Activated naive CD4-positive, alpha-beta T cell (primary cell): ENCODE measurements at places on chromosomes 6 and 20.

DNA sequence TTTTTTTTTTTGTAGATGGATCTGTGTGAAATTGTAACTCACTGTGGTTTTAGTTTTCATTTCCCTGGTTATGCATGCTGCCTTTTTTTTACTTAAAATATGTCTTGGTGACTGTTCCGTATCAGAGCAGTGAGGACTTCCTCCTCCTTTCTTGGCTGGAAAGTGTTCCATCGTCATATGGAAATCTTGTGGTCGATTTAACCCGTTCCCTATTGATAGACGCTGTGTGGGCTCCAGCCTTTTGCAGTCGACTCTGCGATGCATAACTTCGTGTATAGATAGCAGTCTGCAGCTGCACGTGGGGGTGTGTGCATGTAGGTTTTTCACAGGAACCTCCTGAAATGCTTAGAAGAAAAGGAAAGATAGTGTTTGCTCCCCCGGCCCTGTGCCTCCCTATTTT lies 28.1 kb upstream of the PNPLA1 start:
- no peak for DNase-seq

DNA sequence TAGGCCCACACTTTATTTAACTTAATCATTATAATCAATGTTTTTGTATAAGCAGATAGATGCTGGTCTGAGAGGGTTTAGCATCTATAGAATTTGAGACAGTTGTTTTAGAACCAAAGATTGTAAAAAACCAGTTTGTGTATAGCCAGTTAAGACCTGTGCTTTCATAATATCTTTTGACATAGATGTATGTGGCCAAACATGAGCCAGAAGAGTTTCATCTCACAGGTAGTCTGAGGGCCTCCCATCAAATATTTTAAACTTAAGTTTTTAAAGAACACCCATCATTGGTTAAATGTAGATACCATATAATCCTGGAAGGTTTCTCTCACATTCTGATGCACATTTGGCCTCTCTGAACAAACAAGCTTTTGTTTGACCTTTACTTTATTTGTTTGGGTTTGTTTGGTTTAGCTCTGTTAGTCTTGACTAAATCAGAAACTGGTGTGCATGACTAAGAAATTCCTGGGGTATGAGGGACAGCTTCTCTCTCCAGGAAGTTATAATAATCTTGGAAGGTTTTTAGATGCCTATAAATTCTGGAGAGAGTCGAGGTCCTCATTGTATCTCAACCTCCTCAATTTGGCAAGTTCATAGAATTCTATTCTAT lies 58.0 kb upstream of the TMEM200A start:
- DNase-seq = no peak

DNA sequence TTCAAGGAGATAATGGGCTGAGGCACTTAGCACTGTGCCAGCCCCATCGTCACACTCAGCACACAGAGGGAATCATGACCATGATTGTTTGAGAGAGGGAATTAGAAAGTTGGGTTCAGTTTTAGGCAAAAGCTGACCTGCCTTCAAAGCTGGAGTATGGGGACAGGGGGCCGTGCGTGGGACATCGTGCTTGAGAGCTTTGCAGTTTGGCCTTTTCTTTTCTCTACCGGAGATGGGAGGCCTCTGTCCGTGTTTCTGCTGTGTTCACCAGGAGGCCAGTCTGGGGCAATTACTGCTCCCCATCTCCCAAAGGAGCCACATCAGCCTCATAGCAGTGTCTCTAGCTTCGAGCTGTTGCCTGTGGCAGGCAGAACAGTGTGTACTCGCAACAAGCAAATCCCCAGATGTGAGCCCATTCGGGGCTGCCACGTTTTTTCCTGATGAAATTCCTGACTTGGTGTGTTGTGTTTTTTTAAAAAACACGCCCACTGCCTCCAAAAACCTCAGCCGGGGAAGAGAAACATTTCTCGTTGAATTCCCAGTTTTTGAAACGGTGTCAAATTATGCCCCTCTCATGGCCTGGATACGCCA lies 20.2 kb downstream of the EYA2 start:
- DNase-seq = no peak

DNA sequence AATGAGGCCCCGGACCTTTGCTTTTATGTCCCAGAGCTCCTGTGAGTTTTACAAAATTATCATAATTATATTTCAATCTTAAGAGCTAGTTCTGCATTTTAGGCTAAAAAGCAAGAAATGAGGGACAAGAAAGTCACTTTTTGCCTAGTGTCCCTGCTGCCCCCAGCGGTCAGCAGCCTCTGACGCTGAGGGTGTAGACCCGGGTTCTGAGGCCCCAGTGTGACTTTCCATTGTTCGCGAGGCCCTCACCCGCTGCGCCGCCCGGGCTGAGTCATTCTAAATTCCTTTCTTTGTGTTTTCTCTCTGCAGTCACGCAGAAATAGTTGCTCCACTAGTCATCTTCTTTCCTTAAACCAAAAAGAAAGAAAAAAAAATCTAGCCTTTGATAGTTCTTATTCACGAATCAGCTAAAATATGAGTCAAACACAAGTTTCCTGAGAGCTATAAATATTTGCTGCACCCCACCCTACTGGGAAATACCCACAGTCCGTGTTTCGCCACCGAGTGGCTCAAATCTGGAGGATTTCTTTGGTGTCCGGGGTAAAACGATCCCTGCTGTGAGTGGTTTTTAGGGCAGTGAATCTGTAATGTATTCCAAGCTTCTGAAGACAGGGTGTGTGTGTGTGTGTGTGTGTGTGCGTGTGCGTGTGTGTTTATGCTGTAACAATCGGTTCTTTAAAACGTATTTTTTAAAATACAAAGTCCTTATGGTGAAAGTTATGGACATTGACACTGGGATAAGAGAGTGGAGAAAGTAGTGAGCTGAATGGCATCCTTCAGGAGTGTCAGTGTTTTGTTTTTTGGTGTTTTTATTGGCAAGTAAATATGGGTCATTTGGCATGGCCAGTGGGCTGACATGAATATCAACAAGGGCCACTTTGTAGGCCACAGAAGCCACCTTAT lies 59.7 kb upstream of the EEF1A1 start:
- no peak for DNase-seq

GRCh38 chr6:109478841-109479624 lies 4.0 kb downstream of the ZBTB24 start:
- DNase-seq = no peak

GRCh38 chr20:51417250-51418136 lies 125.0 kb downstream of the NFATC2 start:
- no peak for DNase-seq

- DNase-seq = no peak
Observed at GRCh38 chr6:155080881-155081845, 86.0 kb downstream of the TIAM2 start.

DNA sequence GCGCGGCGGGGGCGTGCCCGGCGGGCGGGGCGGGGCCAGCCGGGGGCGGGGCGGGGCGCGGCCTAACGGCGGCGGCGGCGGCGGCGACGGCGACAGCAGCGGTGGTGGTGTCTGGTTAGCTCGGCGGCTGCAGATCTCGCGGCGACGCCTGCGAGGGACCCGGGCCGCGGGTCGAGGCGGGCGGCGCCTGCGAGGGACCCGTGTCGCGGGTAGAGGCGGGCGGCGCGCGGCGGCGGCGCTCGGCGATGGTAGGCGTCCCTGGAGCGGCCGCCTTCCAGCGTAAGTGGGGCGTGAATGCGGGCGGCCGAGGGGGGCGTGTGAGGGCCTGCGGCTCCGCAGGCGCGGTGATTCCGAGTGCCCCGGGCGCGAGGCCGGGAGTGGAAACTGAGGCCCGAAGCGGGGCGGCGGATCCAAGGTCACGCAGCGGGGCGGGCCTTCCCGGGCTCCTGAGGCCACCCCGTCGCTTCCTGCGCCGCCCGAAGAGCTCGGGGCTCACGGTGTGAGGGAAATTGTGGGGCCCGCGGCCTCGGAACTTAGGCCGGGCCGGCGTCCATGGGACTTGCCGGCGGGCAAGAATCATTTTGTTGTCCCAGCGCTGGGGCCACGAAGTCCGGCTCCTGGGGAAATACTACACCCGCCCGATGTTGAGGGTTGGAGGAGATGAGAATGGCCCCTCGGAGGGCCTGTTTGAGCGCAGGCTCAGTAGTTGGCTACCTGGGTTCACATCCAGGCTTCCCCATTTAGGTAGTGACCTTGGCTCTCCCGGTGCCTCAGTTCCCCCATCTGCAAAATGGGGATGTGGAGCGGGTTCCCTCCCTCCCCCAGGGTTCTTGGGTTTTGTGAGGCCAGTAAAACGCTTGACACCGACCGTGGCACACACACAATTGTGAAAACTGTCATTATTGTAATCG lies at the start of gene CBFA2T2:
Gene CBFA2T2 (plus strand): TSS at position 74 of the 911 bp plus-strand sequence. CDS start 172 bp downstream, at position 246.
- DNase-seq = no peak

- no peak for DNase-seq
Observed at GRCh38 chr6:3723966-3724365, 27.5 kb downstream of the PXDC1 start.

- no peak for DNase-seq
Observed at GRCh38 chr6:20946022-20946421, 411.8 kb downstream of the CDKAL1 start.

- DNase-seq = no peak
Observed at GRCh38 chr6:143902827-143903226, 38.6 kb downstream of the ZC2HC1B start.

DNA sequence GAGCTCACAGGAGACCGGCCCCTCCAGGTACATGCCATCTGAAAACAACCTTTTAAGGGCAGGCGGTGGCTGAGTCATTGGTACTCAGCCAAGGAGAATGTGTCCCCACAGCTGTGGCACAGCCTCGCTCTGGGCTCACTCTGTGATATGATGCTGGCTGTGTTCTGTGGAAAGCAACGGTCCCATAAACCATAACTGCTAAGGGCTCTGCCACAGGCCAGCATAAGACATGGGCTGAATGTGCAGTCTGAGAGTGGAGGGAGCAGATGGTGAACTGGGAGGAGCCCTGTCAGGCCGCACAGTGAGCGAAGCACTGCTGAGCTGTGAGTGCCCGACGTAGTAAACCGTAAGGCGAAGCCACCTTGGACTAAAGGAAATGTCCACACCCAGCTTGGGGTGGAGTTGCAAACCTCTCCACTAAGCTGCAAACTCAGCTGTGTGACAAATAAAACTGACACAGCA lies 375.8 kb downstream of the THBS2 start:
- no peak for DNase-seq

- DNase-seq = no peak
Observed at GRCh38 chr6:114167583-114168576, 174.9 kb downstream of the HS3ST5 start.

- DNase-seq = no peak
Observed at GRCh38 chr6:139983555-139984276, 609.3 kb upstream of the CITED2 start.

- DNase-seq = no peak
Observed at GRCh38 chr20:62607366-62608217, 34.7 kb upstream of the SLCO4A1 start.

DNA sequence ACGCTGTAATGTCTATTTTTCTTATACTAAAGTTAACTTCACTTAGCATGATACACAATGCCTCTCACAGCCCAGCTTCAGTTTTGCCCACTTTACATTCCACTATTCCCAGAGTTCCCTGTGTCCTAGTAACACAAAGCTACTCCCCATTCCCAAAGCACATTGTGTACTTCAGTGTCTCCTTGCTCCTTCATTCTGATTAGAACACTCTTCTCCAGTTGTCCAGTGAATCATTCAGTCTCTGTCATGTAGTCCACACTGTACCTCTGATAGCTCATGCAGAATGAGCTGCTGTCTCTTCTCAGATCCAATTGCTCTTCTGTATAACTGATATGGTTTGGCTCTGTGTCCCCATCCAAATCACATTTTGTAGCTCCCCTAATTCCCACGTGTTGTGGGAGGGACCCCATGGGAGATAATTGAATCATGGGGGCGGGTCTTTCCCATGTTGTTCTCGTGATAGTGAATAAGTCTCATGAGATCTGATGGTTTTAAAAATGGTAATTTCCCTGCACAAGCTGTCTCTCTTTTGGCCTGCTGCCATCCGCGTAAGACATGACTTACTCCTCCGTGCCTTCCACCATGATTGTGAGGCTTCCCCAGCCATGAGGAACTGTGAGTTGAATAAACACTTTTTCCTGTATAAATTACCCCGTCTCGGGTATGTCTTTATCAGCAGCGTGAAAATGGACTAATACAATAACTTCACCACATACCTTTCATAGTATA lies 2.1 kb upstream of the TMX4 start:
- no peak for DNase-seq

- DNase-seq = no peak
Observed at GRCh38 chr20:41087777-41088176, 49.6 kb upstream of the PLCG1 start.

DNA sequence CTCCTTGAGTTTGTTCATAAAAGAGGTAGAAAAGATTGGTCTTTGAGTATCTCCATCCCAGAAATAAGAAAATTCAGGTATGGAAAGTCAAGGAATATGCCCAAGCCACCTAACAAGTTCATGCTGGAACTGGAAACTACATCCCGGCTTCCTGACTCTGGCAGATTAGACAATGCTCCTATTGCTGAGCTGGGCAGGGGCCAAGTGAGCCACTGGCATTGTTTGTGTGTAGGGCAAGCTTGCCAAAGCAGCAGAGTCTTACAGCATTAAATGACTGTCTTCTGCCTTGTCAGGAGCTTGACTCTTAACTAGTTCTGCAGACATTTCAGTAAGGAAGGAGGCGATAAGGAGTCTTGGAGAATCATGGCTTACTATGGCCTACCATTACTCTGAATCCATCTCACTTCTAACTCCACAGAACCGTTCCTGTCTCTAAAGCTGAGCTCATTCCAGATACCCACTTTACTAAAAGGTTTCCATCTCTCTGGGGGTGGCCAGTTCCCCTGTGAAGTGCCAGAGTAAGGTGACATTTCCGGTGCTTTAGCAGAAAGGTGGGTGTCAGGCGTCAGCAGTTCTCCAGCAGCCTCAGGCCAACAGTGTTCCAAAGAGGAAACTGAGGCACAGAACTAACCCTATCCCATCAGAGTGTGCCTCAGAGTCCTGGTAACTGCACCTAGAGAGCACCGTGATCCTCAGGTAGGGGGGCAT lies 30.1 kb downstream of the PRDM1 start:
- no peak for DNase-seq

DNA sequence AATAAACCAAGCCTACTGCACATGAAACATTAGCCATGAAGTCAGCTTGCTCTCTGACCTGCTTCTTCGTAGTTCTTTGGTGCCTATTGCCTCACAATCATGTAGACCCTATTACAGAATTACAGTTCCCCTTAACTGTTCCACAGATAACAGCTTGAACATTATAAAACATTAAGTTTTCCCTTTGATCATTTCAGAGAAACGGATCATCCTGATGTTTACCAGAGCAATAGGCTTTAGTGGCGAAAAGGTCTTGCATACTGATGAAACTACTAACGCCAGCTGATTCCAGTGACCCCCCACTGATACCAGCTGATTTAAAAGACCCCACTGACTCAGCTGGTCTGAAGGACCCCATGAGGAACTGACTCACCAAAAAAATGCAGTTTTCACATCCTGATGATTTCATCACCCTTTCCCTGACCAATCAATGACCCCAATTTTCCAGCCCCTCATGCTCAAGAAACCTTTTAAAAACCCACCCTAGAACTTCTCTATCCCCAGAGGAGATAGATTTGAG lies 39.4 kb upstream of the MLIP start:
- no peak for DNase-seq

DNA sequence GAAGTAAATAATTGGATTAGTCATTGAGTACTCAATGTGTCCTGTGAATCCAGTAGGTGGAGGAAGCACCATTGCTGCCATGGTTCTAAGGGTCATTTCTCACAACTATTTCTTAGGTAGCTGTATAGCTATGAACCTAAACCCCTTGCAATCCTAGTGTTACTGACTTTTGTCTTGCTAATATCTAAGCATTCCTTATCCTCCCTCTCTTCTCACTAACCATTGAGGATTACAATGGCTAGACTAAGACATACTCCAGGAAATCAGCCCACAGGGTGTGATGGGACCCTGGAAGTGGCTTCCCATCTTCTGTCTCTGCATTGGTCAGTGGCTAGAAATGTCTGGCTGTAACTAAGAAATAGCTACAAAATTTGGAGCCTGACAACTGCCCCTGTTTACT lies 27.3 kb upstream of the FOXA2 start:
- DNase-seq = no peak

GRCh38 chr6:166346965-166347364 lies 4.6 kb upstream of the SFT2D1 start:
- no peak for DNase-seq
